ENCODE measurements at places on chromosomes 12 and 14.

- DNase-seq, result no peak
Measured at GRCh38 chr14:39266525-39266870, 32.8 kb downstream of the MIA2 start.

GRCh38 chr12:66162701-66163100 is 7.1 kb downstream of the TMBIM4 start:
- DNase-seq, result no peak

DNA sequence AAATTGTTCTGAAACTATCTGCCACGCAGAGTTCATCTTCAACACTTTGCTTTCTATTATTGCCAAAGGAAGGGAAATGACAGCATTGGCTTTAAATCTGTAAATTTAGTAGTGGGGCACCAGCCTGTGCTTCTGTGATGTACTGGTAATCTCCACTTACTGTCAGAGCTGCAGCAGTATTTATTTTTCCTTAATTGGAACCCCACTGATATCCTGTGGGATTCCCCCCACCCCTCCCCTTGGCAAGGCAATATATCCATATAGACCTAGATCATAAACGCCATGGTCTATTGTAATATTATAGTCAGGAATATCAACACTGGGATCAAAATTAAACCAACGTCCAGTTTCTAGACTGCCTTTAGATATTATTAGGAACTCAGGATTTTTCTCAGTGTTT is 96.7 kb downstream of the RMST start:
- no peak for DNase-seq

DNA sequence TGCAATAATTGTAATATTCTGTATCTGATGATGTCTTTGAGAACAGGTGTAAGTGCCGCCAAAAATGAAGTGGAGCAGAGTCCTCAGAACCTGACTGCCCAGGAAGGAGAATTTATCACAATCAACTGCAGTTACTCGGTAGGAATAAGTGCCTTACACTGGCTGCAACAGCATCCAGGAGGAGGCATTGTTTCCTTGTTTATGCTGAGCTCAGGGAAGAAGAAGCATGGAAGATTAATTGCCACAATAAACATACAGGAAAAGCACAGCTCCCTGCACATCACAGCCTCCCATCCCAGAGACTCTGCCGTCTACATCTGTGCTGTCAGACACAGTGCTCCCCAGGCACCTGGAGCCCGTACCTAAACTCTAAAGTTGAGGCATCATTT is 268.7 kb downstream of the DAD1 start:
- no peak for DNase-seq

DNA sequence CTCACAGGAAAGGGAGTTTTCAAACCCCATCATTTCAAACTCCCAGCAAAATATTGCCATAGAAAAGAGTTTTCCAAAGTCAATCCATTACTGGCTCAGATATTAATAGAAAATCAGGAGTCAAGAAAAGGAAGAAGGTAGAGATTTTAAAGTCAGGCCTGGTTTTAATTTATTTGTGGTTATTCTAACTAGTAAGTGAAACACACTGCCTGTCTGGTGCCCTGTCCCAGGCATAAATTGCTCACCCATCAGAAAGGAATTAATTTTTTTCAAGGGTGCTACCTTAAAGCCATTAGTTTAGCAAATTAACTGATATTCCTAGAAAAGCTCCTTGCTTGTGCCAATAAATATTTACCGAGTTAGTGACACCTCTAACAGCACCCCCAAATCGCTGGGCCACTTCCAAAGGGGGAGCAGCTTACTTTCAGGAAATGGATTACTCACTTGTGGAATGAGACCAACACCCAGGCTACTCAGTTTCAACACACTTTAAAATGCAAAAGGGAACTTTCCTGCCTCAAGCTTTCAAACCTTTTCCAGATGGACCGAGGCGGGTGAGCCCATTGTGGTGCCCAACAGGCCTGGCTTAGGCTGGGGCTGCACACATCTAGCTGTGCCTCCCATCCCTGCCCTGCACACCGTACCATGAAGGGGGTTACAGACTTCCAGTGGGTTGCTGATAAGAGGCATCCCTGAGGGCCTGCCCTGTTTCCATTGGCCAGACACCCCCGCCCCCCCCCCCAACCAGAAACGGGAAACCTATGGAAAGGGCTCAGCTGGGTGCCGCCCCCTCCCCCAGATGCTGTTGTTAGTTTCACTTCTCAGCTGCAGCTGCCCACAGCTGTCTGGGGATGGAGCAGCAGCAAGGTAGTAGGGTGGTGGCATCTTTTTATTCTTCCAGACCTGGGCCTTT is 117.2 kb downstream of the SAMD4A start:
- DNase-seq, result no peak

GRCh38 chr12:48795550-48796455 is 6.9 kb upstream of the ADCY6 start:
- peak; percentile 64 for DNase-seq

GRCh38 chr12:108912361-108912760 is 32.5 kb downstream of the DAO start:
- no peak for DNase-seq

GRCh38 chr12:30847259-30847658 is 79.3 kb upstream of the TSPAN11 start:
- DNase-seq, result no peak

- no peak for DNase-seq
Measured at GRCh38 chr12:30136696-30137095, 353.0 kb upstream of the TMTC1 start.

GRCh38 chr14:100078216-100078803 is 13.1 kb downstream of the EVL start:
- no peak for DNase-seq

GRCh38 chr12:67969134-67969802 is 20.0 kb upstream of the IFNG-AS1 start:
- no peak for DNase-seq

DNA sequence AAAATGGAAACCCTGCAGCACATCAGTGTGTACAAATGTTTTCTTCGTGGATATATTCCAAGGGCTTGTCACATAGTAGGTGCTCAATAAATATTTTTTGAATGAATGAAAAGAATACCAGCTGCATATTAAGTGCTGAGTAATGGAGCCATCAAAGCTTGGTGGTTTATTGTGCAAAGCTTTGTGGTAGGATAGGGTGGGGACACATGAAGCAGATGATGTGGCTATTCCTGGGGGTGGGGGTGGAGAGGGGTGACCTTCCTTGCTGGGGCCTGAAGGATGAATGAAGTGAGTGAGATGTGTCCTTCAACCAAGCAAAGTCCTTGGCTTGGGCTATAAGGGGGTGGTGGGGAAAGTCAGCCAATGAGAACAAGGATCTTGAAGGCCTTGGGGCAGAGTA is 4.3 kb upstream of the KRT81 start:
- DNase-seq, result no peak

GRCh38 chr12:106187842-106188241 is 49.1 kb upstream of the NUAK1 start:
- no peak for DNase-seq

DNA sequence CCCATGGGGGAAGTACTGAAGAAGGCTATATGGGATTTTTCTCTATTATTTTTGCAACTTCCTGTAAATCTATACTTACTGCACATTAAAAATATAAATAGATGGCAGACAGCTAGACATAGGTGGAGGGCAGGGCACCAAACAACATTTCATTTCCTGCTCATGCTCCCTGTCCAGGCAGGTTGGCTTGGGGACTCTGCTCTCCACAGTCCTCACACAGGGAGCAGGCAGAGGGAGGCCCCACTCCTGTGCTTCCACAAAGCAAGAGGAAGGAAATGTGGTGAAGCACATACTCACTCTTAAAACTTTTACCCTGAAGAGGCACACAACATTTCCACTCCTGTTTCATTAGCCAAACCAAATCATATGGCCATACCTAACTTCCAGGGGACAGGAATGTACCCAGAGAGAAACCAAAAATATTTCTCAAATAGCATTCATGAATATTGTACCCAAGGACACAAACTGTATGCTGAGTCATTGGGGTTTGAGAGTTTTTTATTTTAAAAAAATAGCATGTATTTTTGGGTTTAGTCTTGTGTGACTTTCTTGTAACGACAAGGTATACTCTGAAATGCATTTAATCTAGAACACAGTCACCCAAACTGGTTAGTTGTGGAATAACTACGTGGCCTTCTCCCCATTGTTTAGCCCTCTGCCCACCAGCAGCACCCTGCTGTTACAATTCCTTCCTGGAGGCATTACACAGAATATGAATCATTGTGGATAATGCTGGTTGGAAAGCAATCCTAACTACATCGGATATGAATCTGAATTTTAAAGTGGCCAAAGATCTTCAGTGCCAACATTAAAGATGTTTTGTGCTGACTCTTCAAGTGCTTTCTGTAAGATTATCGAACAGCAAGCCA is 40.9 kb downstream of the RTN1 start:
- no peak for DNase-seq

DNA sequence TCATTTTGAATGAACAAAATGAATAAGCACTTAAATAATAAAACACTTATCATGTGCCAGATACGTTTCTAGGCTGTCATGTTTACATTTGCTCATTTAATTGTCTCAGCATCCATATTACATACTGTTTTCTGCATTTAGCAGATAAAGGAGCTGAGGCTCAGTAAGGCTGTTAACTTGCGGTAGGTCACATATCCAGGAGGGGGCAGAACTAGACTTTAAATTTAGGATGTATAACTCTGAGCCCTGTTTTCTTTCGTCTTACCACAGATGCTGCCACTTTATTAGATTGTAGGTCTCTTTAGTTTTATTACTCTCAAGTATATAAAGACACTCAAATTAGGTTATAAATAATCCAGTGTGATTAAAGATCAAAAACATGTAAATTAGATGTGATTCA is 17.7 kb downstream of the IRAK4 start:
- no peak for DNase-seq

DNA sequence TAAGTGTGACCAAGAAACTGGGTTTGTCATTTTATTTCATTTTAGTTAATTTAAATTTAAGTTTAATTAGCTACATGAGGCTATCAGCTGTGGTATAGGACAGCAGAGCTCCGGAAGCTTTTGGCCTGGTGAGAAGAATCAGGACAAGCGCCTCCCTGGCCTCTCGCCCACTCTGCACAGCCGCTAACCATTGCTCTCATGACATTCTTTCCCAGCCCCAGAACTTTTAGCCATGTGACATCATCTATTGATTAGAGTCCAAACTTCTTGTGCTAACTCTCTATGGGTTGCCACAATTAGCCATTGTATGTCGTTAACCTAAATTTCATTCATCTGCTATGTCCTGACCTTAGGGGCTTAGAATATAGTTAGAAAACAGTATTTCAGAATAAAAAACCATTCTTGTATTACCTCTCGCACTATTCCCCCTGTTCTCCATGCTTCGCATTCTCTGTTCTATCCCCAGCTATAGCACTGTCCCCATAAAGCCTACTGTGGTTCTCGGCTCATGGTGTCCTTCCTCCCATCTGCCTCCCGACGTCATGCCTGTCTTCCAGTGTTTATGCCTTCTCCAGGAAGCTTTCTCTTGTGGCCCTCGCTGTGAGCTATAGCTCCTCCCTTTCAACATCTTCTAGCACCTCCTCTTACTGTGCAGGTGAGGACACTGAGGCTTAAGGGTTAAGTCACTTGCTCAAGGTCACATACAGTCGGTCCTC is 23.5 kb downstream of the SSH1 start:
- DNase-seq, result no peak

DNA sequence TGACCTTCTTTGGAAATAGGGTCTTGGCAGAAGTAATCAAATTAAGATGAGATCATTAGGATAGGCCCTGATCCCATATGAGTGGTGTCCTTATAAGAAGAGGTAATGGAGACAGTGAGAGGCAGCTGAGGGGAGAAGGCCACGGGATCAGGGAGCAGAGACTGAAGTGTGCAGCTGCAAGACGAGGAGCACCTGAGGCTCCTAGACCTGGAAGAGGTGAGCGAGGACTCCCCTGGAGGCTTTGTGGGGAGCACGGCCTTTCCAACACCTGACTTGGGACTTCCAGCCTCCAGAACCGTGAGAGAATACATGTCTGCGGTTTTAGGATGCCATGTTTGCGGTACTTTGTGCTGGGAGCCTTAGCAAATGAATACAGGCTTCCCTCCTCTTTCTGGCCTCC is 37.5 kb downstream of the LRTM2 start:
- DNase-seq, result no peak

GRCh38 chr12:53617700-53618099 is 8.5 kb downstream of the ATF7 start:
- DNase-seq, result no peak

- no peak for DNase-seq
Measured at GRCh38 chr12:65962036-65962430, 137.8 kb downstream of the HMGA2 start.

- DNase-seq, result no peak
Measured at GRCh38 chr12:4246116-4246515, 27.4 kb upstream of the CCND2 start.

DNA sequence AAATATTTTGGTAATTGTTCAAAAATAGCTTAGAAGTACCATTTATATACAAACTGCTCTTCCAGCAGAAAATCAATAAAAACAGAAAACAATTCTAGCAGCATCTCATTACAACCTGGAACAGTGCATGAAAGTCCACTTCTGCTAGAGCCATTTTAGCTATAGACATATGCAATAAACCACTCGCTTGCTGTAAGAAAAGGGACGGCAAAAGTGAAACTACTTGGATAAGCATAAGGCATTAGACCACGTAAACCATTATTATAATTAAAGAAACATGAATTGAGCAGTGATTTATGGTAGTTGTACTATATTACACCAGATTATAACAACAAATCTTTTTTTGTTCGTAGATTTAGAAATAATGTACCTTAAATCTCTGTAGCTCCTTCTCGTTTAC is 48.7 kb downstream of the LRIG3 start:
- no peak for DNase-seq

DNA sequence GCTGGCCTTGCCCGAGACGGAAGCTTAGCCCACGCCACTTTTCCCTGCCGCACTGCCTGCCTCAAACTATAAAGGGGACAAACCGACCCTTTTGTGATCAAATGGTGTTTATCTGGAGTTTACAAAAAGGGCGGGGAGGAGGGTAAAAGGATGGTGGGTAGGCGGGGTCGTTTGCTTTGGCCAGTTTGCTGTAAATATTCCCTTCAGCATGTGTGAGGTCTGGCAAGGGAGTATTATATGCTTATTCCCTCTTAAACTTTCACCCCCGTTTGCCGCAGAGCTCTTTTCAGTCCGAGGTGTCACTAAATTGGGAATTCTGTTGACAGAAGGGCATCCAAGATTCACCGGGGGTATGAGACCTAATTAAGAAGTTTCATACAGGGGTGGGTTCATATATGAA is 3.8 kb upstream of the TBX3 start:
- no peak for DNase-seq

GRCh38 chr12:40078266-40078665 is 27.6 kb downstream of the SLC2A13 start:
- no peak for DNase-seq

- no peak for DNase-seq
Measured at GRCh38 chr12:84910549-84911241, 1.9 kb downstream of the SLC6A15 start.

GRCh38 chr12:93347054-93347785 is 30.5 kb upstream of the NUDT4 start:
- no peak for DNase-seq

- DNase-seq, result no peak
Measured at GRCh38 chr12:89185181-89185580, 167.1 kb downstream of the DUSP6 start.

GRCh38 chr12:89307474-89308253 is 44.6 kb downstream of the DUSP6 start:
- no peak for DNase-seq

All from NCI-H187 (cell line).